ENCODE measurements at places on chromosomes 3 and 15.

DNA sequence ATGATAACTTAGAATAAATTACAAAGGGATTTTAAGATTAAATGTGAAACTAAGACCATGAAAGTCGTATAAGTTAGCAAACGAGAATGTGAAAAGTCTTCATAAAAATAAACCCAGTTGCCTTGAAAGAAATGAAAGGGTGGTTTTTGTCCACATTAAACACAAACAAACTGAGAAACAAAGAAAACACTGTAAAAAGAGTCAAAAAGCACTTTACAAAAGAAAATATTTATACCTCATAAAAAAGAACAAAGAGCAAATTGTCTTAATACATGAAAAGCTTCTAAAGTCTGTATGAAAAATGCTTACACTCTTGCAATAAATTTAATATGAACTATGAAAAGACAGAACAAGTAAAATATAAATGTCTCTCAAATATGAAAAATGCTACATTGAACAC, 865.9 kb upstream of the CADM2 start:
- DNase-seq, result no peak

GRCh38 chr3:112143251-112143650, 10.2 kb upstream of the GCSAM start:
- no peak for DNase-seq

DNA sequence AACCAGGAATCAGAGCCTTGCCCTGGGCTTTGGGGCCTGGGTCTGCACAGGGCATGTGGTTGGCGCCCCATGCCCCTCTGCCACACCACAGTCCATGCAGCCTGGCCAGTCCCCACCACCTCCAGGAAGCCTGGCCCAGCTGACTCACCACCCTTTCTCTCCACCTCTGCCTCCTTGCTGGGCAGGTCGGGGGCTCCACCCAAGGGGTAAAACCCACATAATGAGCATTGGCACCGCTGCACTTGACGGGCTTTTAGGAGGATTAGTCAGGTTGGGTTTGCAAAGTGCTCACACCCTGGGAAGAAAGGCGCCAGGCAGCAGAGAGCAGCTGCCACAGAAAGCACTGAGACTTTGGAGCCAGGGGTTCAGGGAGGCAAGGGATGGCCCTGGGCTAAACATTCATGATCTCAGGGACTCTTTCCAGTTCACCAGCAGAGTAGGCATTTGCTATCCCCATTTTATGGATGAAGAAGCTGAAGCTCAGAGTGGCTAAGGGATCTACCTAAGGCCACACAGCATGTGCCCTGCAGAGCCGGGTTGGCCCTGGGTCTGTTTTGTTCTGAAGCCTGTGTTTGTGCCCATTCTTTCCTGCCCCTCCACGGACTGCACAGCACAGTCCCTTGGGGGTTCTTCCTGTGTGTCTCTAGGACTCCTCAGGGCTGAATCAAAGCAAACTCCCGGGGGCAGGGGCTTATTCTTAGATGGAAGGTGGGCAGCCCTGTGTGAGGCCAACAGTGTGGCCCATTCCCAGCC, 113.4 kb downstream of the ETFA start:
- DNase-seq, result peak; percentile 13

DNA sequence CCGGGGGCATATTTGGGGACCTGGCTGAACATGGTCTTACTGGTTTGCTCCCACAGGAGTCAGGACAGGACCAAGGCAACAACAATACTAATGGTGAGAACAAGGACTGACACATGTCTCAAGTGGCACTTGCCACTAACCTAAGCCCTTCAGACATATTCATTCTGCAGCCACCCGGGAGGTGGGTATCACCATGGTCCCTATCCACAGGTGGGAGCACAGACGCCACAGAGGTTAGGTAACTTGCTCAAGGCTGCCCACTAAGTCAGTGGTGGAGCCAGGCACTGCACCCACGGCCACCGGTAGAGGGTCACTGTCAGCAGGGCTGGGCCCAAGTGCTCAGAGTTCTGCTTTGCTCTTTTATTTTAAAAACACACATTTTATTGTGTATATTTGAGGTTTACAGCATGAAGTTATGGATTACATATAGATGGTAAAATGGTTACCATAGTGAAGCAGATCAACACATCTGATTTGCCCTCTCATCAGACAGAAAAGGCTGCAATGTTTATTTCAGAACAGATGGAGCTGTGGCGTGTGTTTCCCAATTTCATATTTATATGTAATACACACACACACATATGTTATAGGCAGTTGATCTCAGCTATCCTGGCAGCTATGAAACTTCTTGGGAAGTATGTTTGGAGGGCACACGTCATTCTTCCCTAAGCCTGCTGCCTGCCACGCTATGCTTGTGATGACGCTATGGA, 30.0 kb upstream of the SLC41A3 start:
- no peak for DNase-seq

GRCh38 chr3:127056281-127056680, 73.4 kb downstream of the PLXNA1 start:
- no peak for DNase-seq

DNA sequence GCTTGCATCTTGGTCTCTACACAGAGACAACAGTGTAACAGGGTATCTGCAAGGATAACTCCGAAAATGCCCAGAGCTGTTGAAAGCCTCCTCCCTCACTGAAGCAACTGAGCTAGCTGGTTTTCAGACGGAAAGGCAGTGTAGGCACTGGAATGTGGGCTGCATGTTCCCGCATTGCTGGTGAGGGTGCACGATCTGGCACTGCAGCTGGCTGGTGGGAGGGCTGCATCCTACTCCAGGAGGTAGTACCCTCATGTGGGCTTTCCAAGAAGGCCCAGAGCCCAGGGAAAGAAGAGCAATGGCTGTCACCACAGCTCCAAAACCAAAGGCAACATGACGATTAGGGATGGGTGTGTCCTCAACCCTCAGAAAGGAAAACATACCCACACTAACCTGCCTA, 28.7 kb upstream of the RPS17 start:
- DNase-seq, result no peak

DNA sequence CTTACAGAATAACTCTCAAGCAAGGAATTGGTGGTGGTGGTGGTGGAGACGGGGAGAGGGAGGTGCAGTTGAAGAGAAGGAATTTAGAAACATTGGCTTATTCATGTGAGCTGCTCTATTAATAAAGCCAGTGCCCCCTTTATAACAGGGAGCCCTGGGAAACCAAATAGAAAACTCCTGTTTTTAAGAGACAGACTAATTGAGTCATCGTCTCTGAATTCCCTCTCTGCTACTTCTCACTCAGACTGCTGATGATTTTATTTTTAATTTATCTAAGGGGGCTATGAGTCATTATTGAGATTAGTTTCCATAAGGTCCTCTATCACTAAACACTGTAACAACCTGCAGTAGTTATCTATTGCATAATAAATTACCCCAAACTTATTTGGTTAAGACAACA, 145.9 kb upstream of the GALNT15 start:
- no peak for DNase-seq

DNA sequence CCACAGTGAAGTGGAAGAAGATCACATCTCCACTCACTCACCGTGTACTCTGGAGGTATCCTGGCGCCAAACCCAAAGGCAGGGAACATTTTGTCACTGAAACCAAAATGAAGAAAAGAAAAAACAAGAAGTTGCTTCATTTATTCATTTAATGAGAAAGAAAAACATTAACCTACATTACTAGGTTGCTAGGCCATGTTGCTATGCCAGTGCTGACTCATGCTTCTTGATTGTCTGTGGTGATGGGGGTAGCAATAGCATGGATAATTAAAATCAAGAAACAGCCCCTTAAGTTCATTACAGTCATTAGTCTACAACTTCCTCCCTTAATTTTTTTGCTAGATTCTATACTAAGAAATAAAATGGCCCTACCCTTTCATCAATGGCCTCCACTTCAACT, 52.7 kb upstream of the MRPL3 start:
- DNase-seq, result no peak

GRCh38 chr3:157107037-157107436, 52.9 kb downstream of the CCNL1 start:
- DNase-seq, result no peak

GRCh38 chr3:124352149-124352539, 360.2 kb upstream of the ROPN1 start:
- no peak for DNase-seq

DNA sequence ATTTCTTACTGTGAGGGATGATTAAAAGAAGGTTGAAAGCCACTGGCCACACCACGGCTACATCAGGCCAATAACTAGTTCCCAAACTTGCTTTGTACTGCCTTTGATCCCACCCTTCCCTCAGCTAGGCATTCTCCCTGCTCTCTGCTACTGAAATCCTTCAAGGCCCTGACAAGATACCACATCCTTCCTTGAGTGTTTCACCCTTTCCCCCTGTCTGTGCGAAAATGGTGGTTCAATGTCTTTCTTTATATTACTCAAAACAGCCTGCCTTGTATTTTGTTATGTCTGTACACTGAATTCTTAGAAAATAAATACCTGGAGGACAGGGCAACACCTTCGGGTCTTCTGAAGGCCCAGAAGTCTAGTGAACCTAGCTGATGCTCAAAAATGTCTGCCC, 932 bp upstream of the VPS8 start:
- DNase-seq, result no peak

DNA sequence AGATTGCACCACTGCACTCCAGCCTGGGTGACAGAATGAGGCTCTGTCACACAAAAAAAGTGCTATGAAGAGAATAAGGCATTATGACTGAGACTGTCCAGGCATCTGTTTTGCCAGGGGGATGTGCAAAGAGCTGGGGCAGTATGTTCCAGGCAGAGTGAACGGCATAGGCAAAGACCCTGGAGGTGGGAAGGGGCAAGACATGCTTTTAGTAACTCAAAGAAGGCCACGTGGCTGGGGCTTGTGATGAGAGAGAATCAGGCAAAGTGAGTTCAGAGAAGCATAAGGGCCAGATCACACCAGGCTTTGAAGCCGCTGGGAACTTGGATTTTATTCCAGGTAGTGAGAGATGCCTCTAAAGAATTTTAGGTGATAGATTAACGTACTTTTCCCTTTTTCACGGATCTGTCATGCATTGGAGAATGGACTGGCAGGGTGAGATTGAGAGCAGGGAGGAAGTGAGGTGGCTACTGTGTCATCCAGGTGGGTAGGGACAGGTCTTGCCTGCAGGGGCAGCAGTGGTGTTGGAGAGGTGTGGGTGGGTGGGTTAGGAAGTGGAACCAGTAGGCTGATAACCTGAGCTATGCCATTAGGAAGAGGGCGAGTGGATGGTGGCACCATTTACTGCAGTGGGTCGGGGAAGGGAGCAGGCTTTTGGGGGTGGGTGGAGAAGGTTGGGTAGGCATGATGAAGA, 31.7 kb downstream of the ATP2B2 start:
- DNase-seq, result no peak

GRCh38 chr3:32076566-32076965, 29.9 kb upstream of the GPD1L start:
- DNase-seq, result no peak

DNA sequence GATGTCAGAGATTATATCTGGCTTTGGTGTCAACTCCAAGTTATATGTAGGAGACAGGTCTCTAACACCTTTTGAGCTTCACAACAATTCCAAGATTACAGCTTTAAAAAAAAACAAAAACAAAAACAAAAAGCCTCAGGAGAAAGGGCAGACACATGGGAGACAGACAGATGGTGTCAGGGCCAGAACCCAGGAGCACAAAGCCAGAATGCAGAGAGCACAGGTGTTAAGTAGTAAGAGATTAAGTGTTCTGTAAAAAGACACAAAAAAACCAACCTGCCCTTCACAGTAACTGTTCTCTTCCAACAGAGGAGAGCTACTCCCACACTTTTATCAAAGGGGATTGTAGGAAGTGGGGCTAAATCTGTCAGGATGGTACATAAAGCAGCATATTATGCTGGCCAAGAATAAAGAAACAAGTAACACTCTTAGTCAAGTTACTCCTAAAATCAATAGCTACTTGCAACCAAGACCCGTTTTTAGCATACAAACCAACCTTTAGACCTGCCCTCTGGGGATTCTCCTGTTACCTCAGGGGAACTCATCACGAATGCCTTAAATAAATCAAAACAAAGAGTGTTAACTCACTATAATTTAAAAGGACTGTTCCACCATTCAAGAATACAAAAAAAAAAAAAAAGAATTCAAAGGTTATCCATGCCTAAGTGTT, 5.9 kb downstream of the CPEB1 start:
- no peak for DNase-seq

DNA sequence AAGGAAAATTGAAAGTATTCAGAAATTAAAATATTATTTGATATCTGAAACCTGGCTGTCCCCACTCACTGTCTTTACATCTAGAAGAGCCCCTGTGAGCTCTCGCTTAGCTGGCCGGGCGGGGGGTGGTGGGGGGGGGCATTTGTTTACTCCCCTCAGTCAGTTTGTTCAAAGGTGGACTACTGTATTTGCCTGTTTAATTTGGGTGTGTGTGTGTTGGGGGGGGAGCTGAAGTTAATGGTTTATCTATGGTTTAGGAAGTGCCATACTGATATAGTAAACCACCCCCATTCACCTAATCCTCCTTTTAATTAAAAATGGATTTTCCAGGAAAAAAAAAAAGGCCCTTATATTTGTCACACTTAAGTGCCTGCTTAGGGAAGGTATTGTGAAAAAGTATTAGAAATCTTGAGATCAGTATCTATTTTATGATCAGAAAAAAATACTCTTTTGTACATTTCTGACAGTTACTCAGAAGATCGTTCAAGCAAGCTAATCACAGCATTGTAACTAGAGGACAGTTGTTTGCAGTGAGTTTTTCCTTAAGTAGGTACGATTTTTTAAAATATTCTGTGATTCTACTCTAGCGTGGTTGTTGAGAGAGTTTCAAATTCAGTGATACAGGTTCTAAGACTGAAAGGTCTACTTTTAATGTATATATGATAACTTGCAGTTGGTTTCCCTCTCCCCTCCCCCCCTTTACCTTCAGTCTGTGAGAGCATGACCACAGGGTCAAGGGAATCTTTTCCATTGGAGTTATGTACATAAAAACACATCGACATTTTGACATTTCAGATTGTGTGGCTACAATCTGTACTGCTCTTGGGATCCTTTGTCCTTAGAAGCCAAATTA, 8.5 kb downstream of the NR2F2 start:
- no peak for DNase-seq

- no peak for DNase-seq
Observed at GRCh38 chr3:37229740-37230139, 55.4 kb upstream of the LRRFIP2 start.

DNA sequence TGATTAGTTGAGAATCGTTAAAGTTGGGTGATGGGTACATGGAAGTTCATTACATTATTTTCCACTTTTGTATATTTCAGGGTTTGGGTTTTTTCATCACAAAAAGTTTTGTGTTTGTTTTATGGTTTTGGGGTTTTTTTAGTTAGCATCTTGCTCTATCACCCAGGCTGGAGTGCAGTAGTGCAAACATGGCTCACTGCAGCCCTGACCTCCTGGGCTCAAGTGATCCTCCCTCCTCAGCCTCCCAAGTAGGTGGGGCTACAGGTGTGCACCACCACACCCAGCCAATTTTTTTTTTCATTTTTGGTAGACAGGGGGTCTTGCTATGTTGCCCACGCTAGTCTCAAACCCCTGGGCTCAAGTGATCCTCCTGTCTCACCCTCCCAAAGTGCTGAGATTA, 100.1 kb upstream of the CHD2 start:
- no peak for DNase-seq

- DNase-seq, result no peak
Observed at GRCh38 chr15:74121039-74121438, 9.3 kb upstream of the ISLR2 start.

- no peak for DNase-seq
Observed at GRCh38 chr3:10583798-10584708, 78.7 kb upstream of the ATP2B2 start.
